ENCODE measurements at places on chromosomes 4 and X.

- peak; percentile 12 for DNase-seq
Observed at GRCh38 chr4:127788517-127788916, 6.4 kb downstream of the HSPA4L start.

- no peak for DNase-seq
Observed at GRCh38 chr4:96343836-96344235, 503.9 kb downstream of the PDHA2 start.

DNA sequence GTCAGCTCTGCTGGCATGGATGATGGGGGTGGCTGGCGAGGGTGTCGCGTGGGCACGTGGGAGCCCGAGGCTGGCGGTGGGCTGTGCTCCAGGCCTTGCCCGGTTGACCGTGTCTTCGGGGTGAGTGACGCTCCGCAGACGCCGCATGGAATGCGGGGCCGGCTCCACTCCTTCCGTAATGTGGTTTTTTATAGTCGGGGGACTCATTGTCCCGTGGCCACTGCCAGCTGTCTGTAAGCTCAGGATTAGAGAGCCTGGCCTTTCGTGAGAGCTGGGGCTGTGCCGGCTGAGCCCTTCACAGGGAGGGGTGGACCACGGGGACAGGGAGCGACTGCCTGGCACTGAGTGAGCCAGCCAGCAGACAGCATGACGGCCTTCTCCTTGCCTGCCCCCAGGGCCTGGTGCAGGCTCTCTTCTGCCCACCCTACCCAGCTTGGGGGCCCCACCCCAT, 20.4 kb downstream of the DOK7 start:
- no peak for DNase-seq

- peak; percentile 86 for DNase-seq
Observed at GRCh38 chr4:168923526-168924194, 86.4 kb downstream of the CBR4 start.

Data from fibroblast of mammary gland (primary cell).